ENCODE measurements at places on chromosomes 3 and 15.

GRCh38 chr3:52119099-52119498, 35.1 kb downstream of the POC1A start:
- DNase-seq: no peak

DNA sequence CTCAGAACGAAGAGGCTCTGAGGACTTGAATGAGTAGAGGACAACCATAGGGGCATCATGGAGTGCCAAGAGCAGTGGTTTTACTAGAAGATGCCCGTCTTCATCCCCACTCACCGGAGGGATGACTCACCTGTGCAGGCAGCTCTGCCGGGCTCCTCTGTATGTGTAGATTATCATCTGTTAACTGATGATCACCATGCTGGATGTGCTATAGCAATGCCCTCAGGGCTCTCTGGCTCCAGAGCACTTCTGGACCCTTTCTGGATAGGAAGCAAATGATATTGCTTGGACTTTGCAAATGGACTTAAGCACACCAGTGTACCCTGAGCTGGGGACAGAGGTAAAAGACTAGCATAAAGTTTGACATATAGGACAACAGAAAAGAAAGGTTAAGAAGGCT, 10.2 kb upstream of the TGFBR2 start:
- DNase-seq: peak; percentile 4

GRCh38 chr3:143535994-143536784, 312.1 kb downstream of the SLC9A9 start:
- no peak for DNase-seq

GRCh38 chr3:85304360-85304964, 345.7 kb downstream of the CADM2 start:
- DNase-seq: no peak

GRCh38 chr3:28036599-28037575, 204.5 kb upstream of the CMC1 start:
- DNase-seq: no peak

- DNase-seq: no peak
Observed at GRCh38 chr15:90945091-90945490, 9.6 kb upstream of the RCCD1 start.

DNA sequence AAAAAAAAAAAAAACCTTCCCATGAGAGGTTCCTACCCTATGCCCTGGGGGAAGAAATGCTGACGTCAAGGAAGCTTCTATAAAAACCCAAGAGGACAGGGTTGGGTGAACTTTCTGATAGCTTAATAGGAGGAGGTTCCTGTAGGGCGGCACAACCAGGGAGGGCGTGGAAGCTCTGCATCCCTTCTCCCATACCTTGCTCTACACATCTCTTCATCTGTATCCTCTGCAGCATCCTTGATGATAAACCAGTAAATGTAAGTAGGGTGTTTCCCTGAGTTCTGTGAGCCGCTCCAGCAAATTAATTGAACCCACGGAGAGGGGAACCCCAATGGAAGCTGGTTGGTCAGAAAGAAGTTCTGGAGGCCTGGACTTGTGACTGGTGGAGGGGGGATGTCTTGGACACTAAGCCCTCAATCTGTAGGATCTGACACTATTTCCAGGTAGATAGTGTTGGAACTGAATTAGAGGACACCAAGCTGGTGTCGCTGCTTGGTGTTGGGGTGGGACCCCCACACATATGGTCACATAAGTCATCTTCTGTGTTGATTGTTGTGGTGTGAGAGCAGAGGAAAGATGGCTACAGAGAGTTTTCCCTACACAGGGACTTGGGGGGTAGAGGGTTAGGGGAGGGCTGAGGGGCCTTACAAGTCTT, 91.5 kb downstream of the ST6GAL1 start:
- no peak for DNase-seq

DNA sequence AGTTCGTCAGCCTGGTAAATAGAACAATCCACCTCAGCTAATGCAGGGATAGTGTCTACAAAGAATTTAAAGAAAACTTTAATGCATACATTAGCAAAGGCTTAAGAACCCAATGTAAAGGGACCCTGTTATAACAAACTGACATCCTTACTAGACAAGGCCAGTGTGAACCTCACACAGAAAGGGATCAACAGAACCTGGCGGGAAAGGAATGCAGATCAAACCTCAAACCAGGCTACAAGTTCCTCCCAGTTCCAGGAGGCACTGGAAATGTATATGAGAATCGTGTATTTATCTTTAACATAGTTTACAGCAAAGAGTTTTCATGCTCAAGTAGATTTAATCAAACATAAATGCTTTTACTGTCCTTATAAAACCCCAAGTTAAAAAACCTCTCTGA, 37.6 kb upstream of the ATP11B start:
- DNase-seq: no peak

DNA sequence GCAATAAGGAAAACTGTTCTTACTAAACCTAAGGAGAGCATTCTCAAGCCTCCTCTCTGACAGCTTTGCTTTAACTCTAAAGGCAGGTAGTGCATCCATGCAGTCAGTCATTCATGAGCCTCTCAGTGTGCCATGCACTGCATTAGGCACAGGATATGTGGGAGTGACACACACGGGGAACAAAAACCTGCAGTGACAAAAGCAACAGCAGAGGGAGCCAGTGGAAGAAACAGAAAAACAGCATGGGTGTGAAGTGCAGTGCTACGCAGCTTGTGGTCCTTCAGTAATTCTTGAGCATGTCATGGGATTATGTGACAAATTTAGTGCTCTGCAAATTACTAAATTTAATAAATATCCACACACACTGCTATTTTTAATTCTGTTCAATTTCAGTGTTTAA, 230.7 kb downstream of the BBX start:
- DNase-seq: peak; percentile 55

GRCh38 chr3:101824702-101825101, 24.6 kb upstream of the NFKBIZ start:
- no peak for DNase-seq

- no peak for DNase-seq
Observed at GRCh38 chr3:172987273-172987672, 153.8 kb downstream of the SPATA16 start.

DNA sequence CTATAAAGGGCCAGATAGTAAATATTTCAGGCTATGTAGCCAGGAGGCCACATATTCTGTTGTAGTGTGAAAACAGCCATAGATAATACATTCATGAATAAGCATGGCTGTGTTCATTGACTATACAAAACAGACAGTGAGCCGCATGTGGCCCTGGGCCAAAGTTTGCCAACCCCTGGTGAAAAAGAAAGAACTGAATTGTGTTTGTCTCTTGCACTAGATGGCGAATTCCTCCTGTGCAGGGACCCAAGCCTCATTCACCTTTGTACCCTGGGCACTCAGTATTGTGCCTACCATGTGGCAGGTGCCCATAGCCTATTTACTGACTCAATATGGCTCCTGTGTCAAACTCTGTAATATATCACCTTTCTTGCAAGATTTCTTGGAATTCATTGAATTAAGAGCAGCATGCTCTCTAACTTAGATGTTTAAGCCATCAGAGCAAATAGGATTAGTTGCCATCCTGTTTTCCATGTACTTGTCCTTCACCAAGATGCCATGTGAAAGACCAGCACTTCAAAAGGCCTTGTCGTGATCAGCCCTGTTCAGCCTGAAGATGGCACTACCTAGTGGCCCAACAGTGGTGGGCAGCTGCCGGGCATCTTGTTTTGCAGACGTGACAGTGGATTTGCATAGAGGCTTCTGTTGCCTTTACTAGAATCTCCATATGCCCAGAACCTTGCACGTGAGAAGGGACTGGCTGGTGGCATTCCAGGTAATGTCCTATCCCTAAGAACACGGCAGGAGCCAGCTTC, 50.9 kb upstream of the CMTM7 start:
- DNase-seq: no peak

DNA sequence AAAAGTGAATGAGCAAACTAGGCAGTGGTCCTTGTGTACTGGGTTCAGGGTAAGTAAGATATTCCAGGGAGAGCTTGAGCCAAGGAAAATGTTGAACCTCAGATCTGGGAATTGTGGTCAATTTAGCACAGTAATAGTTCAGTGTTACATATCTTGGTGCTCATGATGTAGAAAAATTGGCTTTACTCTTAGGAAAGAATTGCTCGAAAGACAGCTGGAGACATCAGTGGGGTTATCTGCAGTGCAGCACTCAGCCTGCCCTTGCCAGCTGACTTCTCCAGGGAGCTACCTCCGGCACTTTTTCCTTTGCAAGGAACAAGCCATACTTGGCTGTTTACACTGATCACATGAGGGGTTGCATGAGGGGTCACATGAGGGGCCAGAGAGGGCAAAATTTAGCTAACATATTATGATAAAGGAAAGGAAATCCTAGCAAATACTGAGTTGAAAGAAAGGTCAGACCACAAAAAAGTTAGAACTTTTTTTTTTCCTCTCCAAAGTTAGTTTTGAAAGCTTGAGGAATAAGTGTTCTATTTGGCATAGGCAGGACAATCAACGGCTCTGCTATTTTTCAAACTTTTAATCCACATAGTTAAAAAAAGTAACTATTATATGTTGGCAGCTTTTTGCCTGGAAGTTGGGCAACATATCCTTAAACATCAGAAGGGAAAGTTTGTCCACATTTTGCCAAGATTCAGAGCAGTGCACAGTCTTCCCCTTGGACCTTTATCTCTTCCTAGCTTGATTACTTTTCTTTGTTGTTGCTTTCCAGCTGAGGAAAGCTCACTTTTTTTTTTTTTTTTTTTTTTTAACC, 92.4 kb downstream of the COL6A6 start:
- no peak for DNase-seq

DNA sequence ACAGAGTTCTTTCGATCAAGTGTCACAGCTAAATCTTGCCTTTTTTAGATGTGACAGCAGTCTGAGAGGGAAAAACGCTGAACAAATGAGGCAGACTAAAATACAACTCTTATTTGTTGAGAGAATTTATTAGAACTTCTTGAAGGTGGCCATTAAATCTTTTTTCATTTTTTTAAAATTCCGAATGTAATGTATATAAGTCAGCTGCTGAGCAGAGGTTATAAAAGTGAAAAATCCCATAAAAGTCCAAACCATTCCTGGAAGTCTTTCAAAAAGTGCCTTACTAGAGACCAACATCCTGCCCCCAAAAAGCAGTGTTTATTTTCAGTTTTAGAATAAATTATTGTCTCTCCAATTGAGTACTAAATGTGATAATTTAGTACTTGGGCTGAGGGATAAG, 3.1 kb downstream of the TSEN2 start:
- no peak for DNase-seq

GRCh38 chr3:189902230-189903186, 218.2 kb downstream of the P3H2 start:
- no peak for DNase-seq

- no peak for DNase-seq
Observed at GRCh38 chr15:100714749-100715342, 112.5 kb downstream of the ASB7 start.

GRCh38 chr3:73187328-73187727, 125.9 kb downstream of the EBLN2 start:
- DNase-seq: no peak

- no peak for DNase-seq
Observed at GRCh38 chr3:123733341-123733740, 148.5 kb upstream of the HACD2 start.

DNA sequence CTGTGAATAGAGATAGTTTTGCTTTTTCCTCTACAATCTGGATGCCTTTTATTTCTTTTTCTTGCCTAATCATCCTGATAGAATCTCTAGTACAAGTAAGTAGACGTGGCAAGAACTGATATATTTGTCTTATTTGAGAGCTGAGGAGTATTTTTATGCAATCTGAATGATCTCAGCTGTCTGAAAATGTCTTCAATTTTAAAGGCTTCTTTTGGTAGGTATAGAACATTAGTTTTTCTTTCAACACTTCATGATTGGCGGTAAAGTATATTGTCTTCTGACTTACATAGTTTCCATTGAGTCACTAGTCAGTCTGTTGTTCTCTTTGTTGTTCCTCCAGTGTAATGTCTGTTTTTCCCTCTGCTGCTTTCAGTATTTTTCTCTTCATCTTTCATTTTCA, 31.3 kb downstream of the MGA start:
- DNase-seq: no peak

DNA sequence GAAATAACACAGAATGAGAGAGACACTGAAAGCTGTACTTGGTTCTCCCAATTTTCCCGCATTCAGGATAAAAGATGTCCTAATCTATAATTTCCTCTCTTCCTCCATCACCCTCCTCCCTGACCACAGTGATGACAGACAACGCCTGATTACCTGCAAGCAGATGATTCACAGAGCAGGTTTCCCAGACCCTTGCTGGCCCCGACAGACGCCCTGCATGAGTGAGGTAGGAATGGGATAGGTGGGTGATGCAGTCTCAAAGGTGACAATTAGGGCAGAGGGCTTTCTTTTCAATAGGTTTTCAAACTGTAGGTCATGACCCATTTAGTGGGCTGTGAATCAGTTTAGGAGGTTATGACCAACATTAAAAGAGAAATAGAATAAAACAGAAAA, 5.2 kb upstream of the CXCR6 start:
- no peak for DNase-seq

- DNase-seq: peak; percentile 90
Observed at GRCh38 chr3:126752303-126753190, 48.5 kb downstream of the CHCHD6 start.

- DNase-seq: no peak
Observed at GRCh38 chr3:17431484-17432045, 310.9 kb downstream of the TBC1D5 start.

GRCh38 chr15:64894395-64895056, 17.2 kb upstream of the ANKDD1A start:
- no peak for DNase-seq

DNA sequence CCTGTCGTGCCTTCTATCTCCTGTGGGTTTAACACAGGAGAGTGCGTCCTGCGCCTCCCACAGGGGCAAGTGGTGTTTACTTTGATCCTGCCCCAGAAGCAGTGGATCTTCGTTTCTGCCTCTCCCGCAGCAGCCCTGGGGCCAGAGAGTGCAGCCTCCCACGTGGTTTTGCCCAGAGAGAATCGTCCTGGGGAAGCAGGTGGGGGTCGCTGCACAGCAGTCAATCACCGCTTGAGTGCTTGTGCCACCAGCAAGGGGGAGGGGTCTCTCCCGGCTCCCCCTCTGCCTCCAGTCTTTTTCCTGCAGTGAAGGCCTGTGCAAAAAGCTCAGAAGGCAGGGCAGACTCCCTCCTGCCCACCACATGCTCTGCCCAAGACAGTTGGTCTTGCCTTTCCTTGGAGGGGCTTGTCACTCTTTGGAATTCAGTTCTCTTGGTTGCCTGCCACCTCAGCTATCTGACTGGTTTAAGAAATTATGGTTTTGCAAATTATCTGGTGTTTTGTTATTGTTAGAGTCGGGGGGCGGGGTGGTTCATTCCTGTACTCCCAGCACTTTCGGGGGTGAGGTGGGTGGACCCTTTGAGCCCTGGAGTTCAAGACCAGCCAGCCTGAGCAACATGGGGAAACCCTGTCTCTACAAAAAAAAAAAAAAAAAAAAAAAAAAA, 26.9 kb downstream of the STOML1 start:
- DNase-seq: no peak

DNA sequence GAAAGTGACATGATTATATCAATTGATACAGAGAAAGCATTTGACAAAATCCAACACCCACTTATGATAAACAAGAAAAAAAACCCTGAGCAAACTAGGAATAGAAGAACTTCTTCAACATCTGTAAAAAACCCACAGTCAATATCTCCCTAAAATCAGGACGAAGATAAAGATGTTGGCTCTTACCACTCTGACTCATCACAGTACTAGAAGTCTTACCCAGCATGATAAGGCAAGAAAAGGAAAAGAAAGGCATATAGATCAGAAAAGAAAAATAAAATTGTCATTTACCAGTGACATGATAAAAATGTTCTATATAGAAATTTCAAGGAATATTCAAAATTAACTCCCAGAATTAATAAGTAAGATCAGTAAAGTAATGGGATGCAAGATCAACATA, 7.2 kb upstream of the FBXW12 start:
- DNase-seq: no peak

Measured in BE2C (cell line).